ENCODE measurements at places on chromosomes 1 and 21.

GRCh38 chr1:236117710-236118109 lies 24.6 kb upstream of the GPR137B start:
- no peak for DNase-seq

- no peak for DNase-seq
Observed at GRCh38 chr1:107963008-107963407, 2.0 kb downstream of the VAV3 start.

DNA sequence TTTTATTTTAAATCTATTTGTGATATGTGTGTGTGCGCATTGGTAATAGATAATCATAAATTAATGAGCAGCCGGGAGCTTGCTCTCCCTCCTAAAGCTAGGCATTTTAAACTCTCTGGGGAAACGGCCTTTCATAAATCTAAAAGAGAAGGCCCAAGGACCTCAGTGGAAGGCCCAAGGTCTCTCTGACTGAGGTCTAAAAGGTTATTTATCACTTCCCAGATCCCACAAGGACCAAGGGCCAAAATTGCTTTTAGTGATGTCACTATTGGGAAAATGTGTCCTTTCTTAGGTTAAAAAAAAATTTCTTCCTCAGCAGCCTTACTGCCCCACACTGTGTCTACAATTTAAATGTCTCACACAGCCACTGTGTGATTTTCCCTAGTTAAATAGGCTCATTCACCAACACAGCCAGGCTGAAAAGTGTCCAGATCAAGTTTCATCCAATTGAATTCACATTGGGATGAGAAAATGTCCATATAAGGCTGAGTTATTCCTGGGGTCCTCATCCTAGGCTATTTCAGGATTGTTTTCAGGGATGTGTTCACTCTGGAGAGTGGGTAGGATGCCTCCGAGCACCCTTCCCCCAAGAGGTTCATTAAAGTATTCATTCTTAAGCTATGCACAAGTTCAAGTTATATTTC lies 46.1 kb downstream of the SLC44A3 start:
- DNase-seq = no peak

- peak; percentile 99 for DNase-seq
Observed at GRCh38 chr1:6199298-6200187, at the start of gene RPL22. Gene RPL22 (minus strand): TSS chr1:6199595. CDS start chr1:6199573, 22 bp downstream.

- DNase-seq = no peak
Observed at GRCh38 chr1:205927676-205928075, 15.6 kb downstream of the SLC26A9 start.

DNA sequence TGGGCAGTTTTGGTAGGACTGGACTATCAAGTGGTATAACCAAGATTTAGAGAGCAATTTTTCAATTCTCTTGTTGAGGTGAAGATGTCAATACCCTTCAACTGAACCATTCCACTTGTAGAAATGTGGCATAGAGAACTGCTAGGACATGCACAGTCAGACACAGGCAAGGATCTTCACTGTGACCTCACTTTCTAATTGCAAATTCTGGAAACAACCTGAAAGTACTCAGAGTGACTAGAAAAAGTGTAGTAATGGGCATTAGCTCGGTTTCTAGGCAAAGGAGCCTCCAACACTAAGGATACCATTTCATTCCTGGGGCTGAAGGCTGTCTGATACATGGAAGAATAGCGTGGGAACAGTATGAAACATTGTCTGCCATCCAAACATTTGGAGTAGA lies 433.0 kb upstream of the RUNX1 start:
- no peak for DNase-seq

GRCh38 chr1:180041582-180041981 lies 87.0 kb downstream of the CEP350 start:
- DNase-seq = no peak

DNA sequence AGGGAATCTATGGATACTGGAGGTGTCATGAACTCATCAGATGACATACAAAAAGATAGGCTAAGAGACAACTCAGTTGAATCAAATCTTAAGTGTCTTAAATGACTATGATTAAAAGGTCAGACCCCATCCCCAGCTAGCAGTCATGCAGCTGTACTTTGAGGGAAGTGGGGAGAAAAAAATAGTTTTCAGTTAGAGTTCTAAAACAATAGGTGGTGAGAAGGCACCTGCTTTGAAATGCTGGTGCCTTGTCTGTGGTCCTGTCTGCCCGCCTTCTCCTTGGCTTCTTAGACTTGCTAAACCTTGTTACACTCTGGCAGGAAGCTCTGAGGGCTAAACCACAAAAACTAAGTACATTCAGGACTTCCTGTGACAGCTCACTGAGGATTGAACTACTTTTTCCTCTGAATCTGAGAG lies 15.3 kb downstream of the CD2 start:
- no peak for DNase-seq

DNA sequence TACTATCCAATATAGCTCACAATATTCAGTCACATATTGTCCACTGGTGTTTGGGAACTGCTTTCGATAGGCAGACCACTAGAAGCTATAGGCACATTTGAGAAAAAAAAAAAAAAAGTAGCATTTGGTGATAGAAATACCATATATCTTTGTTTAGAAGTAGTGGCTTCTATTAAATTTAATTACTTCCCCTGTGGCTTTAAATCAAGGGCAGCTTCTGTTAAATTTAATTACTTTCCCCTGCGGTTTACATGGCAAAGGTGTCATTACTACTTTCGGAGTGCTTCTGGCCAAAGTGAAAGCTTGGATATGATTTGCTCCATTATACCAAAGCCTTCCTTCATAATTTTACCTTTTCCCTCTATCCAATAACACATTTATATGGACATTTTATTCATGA lies 229.9 kb downstream of the TTLL7 start:
- peak; percentile 62 for DNase-seq

DNA sequence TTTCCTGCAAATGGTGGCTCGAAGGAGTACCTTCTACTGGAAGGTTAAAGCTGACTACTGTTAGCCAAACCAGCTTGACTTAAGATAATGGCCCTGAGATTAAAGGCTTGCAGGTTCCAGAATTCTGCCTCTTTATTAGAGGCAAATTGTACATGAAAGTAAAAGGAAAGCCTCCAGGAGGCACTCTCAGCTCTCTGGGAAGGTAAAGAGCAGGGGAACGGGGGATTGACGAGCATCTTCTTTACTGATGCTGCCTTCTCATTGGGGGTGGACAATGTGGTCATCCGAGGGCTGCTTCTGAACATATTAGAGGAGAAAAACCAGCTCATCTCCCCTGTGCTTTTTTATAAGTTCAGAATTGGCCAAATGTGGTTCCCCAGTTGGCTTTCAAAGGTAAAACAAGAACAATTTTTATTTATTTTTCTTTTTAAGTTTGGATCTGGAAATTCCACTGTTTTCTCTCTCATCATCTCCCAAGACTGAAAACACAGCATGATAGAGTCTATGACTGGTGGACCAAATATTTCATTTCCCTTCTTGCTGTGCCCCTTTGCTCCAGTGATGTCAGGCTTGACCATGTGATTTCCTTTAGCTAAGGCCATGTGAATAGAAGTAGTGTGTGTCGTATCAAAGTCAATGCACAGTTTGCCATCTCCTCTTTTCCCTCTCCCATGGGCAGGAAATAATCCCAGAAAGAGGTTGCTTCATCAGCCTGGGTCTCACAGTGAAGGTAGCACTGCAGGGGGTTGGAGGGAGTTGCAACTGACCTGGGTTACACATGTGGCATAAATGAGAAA lies 292.7 kb downstream of the PRDM2 start:
- DNase-seq = no peak
